ENCODE measurements at places on chromosomes 4 and X.

DNA sequence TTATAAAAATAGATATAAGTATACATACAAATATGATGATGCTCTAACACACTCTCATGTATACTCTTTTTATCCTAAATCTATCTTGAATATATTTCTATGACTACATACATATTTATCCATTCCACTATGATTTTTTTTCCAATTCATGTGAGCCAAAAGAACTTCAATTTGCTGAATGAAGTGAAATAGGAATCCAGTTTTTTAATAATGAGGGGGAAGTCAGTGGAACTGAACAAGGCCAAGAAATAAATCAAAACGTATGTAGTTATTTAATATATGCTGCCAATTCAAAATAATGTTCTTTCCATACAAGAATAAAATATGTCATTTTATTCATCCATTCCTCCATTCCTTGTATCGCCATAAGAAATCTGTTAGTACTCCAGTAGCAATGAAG, 6.1 kb upstream of the PALLD start:
- DNase-seq: no peak

- DNase-seq: no peak
Measured at GRCh38 chr4:76301068-76301774, 5.3 kb upstream of the STBD1 start.

GRCh38 chr4:76779740-76780459, 118.0 kb downstream of the SOWAHB start:
- DNase-seq: no peak

GRCh38 chr4:17869327-17869726, 58.5 kb downstream of the NCAPG start:
- no peak for DNase-seq

DNA sequence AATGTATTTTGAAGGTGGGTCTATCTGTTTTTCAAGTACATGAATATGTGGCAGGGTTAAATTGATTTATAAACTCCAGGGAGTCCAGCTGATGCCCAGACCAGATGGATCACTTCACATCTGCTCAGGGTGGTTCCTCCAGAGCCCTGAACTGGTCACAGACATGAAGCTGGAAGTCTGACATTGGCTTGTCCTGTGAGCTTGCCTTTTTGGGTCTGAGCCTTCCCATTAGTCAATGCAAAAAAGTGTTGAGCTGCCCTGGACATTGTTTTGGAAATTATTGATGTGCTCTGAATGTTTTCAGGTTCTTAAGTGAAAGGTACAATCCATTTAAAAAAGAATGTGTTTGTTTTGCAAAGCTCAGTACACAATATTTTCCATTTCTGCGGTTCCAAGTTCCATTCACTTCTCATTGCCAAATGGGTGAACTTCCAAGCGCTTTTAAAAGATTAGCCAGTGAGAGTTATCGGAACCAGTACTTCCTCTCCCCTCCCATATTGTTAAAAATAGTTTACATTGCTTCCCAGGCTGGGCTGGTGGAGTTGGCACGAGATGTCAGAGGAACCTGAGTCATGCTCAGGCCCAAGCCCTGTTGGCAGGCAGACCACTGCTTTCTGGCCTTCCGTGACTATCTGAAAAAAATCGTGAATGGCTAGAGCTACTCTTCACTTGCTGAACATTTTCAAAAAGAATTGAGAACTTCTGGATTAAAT, 52.1 kb downstream of the PDGFRA start:
- no peak for DNase-seq

DNA sequence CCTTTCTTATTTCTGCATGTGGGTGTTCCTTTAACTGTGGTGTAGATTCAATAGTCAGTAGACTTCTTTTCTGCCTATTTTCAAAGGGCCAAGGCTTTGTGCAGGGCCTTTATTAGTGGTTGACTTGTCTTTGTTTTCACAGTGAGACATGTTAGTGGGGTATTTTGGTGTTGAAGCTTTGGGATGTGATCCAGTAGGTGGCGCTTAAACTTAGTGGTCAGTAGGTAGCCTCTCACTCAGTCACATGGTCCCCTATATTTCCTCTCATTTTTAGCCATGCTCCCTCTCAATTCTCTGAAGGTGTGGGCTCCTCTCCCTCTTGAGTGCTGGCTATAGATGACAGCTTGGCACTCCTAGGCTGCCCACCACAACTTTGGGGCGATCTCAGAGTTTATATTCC, 23.4 kb upstream of the SLC10A7 start:
- DNase-seq: peak; percentile 11

DNA sequence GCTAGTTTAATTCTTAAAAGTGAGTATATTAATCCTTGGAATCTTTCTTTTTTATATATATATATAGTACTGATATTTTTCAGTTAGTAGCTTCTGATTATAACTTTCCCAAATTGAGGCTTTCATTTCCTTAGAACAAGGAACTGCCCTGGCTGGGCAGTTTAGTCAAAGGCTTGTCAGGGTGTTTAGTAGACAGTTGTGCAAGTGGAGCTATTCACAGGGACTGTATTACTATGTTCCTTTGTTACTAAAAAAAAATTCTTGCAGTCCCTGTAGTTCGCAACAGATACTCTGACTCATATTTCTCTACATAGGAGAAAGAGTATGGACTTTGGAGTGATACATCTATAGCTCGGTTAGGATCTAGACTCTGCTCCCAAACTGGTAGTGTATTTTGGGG, 20.8 kb downstream of the USO1 start:
- no peak for DNase-seq

GRCh38 chr4:11182586-11183355, 245.9 kb downstream of the HS3ST1 start:
- no peak for DNase-seq

DNA sequence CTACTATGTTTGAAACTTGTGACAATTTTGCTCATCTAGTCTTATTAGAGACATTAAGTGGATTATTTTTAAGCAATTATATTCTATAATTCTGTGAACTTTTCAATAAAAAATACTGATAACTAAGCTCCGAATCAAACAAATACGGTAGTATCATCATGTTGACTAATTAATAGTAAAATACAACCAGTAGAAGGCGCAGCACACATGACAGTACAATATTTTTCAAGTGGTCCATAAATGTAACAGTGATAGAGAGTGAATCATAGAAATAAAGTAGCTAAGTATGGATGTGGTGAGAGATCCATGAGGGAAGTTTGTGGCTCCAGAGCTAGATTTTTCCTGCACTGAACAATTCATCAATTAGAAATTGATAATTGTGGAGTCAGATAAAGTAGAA, 666.2 kb downstream of the KCTD8 start:
- no peak for DNase-seq

Measured in cerebellar cortex (tissue), 1 donor.